ENCODE measurements at places on chromosomes 7 and 10.
A peak's percentile ranks its signal among the peaks of the same experiment; 100 is the strongest.

- no peak for DNase-seq
Observed at GRCh38 chr7:16094651-16095050, 326.7 kb downstream of the CRPPA start.

GRCh38 chr10:554182-554848 is 135.2 kb downstream of the DIP2C start:
- DNase-seq = no peak

- peak; percentile 59 for DNase-seq
Observed at GRCh38 chr10:27242951-27243551, 2.5 kb upstream of the ACBD5 start.

DNA sequence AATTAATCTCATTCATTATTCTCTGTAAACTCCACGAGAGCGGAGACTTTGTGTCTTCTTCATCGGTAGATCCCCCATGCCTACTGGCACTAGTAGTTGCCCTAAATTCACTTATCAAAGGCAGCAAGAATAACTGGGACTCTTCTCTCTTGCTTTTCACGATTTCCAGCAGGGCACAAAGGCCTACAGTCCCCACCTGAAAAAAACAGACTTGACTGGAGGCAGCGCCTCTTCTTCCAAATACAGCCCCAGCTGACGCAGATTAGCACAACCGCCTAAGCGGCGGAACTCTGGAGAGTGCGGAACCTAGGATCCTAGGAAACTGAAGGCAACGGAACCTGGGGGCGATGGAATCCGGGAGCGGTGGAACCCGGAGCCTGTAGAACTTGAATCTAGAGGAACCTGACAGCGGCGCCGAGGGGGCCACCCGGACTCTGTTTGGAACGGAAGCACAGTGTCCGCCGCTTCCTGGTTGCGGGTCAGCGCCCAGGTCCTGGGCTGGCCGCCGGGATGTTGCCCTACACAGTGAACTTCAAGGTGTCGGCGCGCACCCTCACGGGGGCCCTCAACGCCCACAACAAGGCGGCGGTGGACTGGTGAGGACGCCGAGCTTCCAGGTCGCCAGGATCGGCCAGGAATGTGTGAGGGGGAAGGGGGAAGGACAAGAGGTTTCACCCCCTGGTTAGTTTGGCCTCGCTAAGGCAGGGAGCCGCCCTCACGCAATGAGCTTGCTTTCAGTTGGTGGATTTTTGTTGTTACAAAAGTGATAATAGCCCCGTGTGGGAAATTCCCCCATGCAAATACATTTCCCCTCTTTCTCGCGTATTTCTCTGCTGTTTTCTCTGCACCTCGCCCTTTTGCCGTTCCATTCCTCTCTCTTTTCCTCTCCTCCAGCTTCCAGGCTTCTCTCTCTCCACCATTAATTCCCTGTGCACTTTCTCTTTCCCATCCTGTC is at the start of gene WDR11:
WDR11 (plus strand) TSS at position 452 of the 955 bp plus-strand sequence; CDS start at position 511, 59 bp downstream.
- DNase-seq = peak; percentile 26

GRCh38 chr10:129207297-129207696 is 259.7 kb upstream of the MGMT start:
- no peak for DNase-seq

GRCh38 chr10:117531371-117532002 is 11.1 kb upstream of the EMX2 start:
- DNase-seq = no peak

- DNase-seq = no peak
Observed at GRCh38 chr7:120662291-120662690, 195.7 kb downstream of the TSPAN12 start.

GRCh38 chr7:151875942-151876898 is 695 bp downstream of the PRKAG2 start:
- DNase-seq = peak; percentile 53

- no peak for DNase-seq
Observed at GRCh38 chr10:23195846-23196600, 3.9 kb downstream of the PTF1A start.

DNA sequence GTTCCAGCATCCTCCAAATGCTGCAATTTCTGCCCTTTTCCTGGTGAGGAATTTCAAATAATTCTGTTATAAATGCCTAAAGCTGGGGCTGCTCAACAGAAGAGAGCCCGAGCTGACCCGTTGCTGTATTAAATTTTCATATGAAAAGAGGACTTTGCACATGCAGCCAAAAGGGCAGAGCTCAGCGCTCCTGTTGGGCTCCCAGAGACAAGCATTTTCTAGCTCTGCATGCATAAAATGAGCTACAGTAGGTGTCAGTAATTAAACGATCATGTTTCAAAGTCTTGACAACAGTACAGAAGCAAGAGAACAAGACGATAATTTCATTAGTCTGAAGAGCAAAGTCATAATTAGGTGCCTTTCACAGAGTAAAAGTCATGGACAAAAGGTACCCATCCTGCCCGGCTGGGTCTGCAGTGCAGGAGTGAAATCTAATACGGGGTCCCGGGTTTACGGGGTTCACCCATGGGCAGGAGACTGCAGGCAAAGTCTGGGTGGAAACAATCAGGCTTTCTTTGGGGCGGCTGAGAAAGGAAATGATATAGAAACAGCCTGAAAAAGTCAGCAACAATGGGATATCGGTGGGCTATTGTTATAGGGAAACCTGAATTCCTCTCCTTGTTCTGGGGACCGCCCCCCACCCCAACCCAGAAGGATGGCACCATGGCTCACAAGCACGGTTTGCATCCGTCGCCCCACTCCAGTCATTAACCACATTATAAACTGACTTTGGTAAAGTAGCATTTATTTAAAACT is 66.0 kb downstream of the EBF3 start:
- no peak for DNase-seq

DNA sequence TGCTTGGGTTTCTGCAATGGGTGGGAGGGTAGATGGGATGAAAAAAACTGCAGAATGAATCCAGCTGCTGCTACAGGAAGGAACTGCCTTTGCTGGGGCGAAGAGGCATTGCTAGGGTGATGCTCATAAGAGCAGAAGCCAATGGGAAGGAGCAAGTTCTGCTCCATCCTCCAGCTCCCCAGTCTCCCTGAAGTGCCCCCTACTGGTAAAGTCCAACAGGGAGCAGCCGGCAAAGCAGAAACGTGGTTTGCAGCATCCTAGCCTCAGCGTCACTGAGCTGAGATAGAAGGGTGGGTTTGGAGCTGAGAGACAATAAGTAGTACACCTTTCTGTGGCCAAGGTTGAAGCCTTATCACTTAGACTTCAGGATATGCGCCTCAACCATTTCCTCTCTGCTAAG is 220.5 kb downstream of the CCSER2 start:
- DNase-seq = no peak

DNA sequence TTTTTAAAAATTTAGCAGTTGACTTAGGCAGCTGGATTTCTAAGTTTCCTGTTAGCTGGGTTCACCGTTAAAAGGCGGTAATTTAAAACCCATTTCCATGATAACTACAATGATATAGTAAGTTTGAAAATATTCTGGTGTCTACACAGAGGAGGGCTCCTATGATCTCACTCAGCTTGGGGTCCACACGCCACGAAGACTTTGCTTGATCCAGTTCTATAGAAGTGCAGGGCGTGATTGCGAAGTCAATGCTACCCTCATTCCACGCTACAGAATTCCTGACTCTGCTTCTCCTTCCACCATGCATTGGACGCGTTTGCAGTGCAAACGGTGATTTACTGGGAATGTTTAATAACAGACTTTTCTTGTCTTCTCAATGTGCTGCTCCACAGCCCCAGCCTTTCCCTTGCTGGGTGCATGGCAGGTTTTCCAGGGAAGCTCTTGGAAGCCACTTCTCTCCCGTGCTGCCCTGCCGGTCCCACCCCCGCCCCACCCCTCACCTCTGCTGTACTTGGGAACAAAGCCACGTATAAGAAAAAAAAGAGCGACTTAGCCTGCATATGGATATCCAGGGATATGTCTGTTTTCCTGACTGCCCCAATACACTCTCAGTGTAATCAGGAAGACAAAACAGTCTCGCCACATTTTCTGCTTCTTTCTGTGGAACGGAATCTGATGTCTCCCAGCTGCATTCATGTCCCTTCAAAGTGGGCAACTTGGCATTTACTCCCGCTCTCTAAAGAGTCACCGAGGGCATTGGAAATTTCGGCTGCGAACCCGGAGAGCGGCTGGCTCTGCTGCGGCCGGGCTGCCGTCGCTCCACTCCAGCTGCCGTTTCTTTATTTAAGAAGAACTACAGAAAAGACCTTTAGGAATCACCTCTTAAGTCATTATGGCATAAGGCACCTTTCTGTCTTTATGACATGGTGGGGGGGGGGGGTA is 434.4 kb upstream of the MGMT start:
- no peak for DNase-seq

DNA sequence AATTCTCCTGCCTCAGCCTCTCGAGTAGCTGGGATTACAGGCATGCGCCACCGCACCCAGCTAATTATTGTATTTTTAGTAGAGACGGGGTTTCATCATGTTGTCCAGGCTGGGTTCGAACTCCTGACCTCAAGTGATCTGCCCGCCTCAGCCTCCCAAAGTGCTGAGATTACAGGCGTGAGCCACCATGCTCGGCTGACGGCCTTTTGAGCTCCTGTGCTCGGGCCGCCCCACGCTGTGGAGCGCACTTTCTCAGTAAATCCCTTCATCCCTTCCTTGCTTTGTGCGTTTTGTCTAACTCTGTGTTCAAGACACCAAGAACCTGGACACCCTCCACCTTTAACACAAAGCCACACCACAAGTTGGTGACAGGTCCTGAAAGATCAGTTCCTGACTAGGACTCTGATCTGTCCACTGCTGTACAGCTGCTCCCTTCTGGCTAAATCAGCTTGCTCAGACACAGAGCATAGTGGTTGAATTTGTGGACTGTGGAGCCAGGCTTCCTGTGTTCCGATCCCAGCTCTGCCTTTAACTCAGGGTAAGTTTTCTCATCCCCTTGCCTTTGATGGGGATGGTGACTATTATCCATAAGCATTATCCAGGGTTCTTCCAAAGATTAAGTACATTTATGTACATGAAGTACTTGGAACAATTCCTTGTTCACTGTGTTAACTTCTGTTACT is 20.1 kb downstream of the CHST3 start:
- no peak for DNase-seq

- DNase-seq = no peak
Observed at GRCh38 chr10:130994845-130995244, 316.7 kb downstream of the TCERG1L start.

GRCh38 chr10:101940916-101941315 is 97.3 kb upstream of the KCNIP2 start:
- DNase-seq = no peak

DNA sequence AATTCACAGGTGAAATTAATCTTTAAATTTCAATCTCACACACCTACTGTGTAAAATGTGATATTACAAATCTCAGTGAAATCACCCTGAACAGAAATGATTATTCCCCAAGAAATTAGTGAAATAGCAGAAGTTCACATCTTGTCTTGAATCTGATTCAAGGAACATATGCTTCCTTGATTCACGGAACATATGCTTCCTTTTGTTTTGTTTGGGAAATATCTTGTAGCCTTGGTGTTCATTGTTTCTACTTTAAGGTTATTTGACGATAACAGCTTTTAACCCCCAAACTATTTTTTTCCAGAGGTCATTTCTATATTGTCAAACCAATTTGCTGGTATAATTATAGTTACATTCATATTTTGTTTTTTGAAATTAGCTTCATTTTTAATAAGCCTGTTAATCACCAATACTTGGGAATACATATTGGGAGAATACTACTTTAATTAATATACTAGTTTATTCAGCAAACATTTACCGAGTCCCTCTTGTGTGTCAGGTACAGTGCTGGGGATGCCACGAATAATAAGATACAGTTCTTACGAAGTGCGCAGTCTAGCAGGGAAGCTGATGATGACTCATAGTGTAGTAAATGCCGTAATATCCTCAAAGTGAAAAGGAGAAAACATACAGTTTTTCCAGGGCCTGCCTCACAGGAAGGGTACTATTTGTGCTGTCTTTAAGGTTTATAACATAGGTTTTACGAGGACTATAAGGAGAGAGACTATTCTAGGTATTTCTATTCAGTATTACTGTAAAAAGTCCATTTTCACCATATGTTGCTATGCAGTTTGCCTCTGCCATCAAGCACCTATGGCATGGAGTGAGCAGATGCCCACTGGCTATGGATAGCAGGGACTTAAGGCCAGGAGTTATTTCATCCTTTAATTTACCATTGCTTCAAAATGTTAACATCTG is 32.5 kb downstream of the PRKAR2B start:
- no peak for DNase-seq

DNA sequence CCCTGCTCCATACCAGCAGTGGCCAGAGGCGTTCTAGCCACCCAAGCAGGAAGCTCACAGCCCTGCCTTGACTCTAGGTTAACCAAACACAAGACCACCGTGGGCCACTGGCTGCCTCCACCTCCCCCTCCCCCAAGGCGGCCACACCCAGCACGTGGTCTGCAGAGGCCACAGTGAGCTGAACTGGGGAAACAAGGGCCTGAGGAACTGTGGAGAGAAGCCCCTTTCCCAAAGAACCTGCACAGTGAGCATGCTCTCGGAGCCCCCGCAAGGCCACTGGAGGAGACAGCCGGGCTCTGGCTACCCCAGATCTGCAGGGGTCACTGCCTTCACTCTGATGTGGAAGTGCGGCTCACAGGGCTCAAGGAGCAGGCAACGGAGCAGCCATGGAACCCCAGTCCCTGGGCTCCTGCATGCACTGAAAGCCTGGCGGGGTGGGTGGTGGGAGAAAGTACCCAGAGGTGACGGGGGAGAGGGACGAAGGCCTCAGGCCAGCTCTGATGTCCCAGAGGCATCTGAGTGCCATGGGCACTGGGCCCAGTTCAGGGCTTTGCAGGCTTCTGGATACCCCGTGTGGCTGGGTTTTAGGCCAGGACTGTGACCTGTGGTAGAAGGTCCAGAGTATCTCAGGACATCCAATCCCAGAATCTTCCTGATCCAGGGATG is 189.2 kb downstream of the EBF3 start:
- no peak for DNase-seq

DNA sequence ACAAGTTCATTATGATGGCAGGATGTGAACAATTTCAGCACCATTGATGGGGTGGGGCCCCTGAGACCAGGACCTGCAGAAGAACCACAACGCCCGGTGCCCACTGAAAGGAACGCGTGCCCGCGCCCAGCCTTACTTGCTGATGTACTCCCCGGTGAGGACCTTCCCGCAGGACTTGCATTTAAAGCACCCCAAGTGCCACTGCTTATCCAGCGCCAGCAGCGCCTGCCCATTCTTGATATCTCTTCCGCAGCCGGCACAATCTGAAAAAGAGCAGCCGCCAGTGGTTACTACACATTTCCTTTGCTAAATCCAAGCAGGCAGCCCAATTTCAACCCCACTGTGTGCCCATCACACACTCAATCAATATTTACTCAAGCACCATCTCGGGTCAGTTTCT is 110.6 kb downstream of the ABLIM1 start:
- DNase-seq = no peak

DNA sequence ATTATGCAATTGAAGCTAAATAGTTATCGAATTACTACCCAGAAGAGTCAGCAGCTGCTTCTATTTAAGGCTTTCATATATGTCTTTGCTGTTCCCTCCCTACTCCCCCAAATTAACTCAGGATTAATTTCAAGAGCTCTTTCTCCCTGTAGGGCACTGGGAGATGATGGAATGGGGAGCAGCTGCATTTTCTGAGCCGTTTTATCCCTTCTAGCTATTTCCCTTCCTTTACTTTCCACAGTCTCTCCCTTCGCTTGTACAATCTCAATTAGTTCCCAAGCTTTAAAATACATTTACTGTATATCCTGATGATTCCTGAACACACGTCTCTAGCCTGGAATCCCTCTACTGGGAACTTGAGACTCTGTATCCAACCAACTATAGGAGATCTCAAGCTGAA is 19.8 kb upstream of the TSPAN12 start:
- no peak for DNase-seq

Data from stimulated activated CD8-positive, alpha-beta memory T cell treated with anti-CD3 and anti-CD28 coated beads, Interleukin-15, amount 100 ng/mL, for 1 hour (primary cell).